Cerebellar nuclear complex (tissue), 1 donor: ENCODE measurements at places on chromosomes 5 and 9.

DNA sequence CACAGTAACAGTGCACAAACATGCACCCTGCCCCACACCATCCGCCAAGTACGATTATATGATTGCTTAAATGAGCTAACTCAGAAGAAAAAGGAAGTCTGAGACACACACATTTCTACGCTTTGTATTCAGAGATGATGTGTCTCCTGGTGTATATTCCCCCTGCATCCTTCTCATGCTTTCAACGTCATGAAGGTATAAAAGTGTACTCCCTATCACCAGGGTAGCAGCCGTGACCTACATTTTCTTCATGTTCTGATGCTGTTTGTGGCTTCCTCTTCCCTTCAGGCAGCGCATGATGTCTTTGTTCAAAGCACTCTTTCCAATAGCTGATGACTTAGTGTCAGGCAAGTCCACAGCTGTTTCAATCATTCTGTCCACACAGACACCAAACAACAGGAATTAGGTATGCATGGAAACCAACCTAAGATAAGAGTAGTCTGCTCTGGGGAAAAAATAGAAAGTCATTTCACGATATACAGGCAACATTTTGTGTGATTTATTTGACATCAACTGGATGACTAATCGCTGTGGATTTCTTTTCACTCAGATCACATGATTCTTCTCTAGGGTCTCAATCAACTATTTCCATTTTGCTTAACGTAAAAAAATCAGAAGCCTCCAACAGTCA is 269.4 kb upstream of the PTGER4 start:
- DNase-seq: no peak

DNA sequence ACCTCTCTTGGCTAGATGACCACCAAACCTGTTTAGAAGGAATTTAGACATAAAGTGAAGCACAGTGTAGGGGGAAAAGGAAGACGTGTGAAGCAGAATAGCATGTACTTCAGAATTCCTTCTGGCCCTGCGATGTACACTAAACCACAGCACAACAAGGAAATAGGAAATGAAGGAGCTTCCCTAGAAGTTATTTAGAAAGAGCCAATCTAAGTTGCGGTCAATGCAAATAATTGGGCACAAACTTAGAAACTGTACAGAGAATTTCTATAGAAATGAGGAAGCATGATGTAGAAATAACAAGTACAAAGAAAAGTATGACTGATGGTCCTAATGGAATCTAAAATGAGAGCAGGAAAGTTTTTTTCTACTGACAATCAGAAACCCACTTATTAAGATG is 41.5 kb downstream of the ANKRD55 start:
- no peak for DNase-seq

DNA sequence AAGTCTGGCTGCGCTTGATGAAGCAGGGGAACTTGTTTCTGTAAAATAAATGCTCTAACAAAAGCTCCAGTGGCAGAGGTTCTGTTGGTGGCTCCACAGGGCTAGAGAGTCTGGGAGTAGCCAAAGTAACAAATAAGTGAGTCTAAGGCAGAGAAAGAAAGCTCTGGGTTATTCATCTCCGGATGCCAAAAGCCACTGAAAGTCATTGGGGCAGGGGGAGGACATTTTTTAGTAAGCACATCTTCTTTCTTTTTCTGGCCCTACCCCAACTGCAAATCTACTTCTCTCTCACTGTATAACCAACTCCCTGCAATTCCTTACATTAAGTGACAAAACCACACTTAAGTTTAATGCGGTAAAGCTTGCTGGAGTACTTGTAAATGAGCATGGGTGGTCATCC is 141.6 kb downstream of the INSYN2B start:
- DNase-seq: no peak

DNA sequence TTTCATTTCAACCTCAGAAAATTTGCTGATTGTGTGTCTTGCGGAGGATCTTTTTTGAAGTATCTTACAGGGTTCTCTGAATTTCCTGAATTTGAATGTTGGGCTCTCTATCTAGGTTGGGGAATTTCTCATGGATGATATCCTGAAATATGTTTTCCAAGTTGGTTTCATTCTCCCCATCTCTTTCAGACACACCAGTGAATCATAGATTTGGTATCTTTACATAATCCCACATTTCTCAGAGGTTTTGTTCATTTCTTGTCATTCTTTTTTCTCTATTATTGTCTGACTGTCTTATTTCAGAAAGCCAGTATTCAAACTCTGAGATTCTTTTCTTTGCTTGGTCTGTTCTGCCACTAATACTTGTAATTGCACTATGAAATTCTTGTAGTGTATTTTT is 456.9 kb downstream of the PRELID2 start:
- no peak for DNase-seq

GRCh38 chr9:26406676-26407075 is 485.9 kb downstream of the CAAP1 start:
- DNase-seq: no peak

DNA sequence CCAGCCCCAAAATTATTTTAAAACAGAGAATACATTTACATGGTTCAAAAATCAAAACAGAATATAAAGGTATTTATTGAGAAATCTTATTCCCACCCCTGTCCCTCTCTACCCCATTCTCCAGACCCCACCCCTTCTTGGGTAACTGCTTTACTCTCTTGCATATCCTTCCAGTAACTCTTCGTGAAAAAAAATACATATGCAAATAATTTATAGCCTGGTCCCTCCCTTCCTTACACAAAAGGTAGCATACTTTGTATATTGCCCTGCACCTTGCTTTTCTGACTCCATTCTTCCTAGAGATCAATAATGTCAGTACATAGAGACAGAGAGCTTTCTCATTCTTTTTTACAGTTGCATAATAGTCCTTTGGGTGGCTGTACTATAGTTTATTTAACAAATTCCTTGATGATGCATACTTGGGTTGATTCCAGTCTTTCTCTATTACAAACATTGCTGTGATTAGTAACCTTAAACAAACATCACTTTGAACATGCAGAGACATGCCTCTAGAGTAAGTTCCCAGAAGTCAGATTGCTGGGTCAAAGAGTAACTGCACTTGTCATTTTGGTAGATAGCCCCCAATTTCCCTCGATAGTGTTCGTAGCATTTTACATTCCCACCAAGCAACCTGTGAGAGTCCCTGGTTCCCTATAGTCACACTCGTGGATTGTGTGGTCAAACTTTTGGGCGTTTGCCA is 47.9 kb downstream of the STOM start:
- no peak for DNase-seq

DNA sequence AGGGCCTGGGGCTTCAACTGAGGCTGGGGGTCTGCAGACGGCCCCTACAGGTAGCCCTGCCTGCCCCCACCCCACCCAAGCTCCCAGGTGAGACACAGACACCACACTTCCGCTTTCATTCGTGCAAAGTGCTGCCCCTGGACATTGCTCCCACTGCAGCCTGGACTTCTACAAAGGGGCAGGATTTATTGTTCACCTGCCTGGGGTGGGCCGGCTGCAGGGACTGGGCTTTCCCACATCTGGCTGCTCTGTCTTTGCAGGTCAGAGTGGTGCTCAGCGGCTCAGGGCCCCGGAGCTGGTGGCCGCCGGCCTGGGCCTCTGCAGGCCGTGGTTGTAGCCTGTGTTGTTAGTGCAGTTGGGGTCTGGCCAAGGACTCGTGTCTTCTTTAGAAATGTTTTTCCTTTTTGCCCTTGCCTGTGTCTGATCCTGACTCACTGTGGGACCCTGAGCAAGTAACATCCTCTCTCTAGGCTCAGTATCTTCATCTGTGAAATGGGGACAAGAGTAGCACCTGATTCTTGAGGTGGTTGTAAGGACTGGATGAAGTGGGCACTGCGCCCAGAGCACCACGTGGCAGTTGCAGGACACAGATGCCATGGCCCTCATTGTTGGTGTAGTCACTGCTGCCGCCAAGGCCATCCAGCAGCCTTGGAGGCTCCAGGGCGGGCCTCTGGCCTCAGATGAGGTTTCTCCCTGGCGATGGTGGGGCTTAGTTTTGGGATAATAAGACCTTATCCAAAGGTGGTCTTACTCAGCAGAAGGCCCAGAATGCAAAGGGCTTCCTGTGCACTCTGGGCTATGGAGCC is 143.9 kb downstream of the CACNA1B start:
- DNase-seq: no peak

DNA sequence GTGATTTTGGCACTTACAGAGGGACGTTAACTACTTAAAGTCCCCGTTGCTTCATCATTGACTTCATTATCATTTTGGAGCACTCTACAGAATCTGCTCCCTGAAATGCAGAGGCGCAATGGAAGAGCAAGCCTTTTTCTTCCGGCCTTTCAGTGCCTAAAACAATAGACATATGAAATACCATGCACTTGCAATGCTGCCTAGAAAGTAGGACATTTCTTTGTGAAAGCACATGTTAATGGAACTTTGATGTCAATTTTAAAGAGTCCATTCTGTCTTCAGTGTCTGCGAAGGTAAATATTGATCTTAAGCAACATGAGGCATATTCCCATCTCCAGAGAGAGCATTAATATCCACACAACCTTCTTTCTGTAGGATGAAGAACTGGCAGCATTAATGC is 36.3 kb downstream of the ITGA2 start:
- no peak for DNase-seq
